ENCODE measurements at places on chromosomes 3 and 15.

DNA sequence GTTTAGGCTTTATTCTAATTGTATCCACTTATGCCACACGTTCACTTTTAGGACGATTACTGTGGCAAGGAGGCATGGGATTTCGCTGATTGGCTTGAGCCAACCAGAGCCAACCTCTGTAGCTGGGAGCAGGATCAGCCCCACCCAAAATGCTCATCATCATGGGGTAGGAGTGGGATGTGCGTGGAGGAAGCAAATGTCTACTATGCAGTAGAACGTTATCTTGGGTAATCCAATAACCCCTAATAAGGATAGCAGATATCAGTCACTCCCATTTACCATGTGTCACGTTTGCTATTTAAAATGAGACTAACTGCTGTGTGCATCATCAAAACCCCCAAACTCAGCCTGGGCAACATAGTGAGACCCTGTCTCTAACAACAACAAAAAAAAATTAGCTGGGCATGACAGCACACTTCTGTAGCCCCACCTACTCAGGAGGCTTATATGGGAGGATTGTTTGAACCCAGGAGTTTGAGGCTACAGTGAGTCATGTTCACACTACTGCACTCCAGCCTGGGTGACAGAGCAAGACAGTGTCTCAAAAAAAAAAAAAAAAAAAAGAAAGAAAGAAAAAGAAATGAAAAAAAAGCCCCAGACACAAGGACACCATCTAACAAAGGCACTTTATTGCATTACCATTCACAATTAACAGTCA is 17.8 kb upstream of the ITGB5 start:
- DNase-seq = no peak

- no peak for DNase-seq
These were observed 232.0 kb upstream of the STT3B start for GRCh38 chr3:31300456-31301443.

GRCh38 chr15:50107157-50107556 is 11.9 kb downstream of the ATP8B4 start:
- DNase-seq = no peak

DNA sequence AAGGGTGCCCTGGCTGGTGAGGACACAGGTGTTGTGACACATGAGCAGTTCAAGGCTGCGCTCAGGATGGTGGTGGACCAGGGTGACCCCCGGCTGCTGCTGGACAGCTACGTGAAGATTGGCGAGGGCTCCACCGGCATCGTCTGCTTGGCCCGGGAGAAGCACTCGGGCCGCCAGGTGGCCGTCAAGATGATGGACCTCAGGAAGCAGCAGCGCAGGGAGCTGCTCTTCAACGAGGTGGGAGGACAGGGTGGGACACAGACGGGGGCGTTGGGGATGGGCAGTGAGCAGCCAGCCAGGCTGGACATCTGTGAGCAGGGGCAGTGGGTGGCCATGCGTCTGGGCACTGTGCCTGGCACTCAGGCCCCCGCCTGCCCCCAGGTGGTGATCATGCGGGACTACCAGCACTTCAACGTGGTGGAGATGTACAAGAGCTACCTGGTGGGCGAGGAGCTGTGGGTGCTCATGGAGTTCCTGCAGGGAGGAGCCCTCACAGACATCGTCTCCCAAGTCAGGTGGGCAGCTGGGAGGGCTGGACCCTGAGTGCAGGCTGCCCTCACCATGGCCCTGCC is 10.3 kb downstream of the ANKRD63 start:
- DNase-seq = no peak

- peak; percentile 85 for DNase-seq
These were observed 82.7 kb upstream of the MBNL1 start for GRCh38 chr3:152185891-152186630.

- peak; percentile 81 for DNase-seq
These were observed 972.0 kb downstream of the TUSC7 start for GRCh38 chr3:117681619-117682018.

GRCh38 chr3:59107856-59108815 is 58.3 kb upstream of the CFAP20DC start:
- DNase-seq = no peak

DNA sequence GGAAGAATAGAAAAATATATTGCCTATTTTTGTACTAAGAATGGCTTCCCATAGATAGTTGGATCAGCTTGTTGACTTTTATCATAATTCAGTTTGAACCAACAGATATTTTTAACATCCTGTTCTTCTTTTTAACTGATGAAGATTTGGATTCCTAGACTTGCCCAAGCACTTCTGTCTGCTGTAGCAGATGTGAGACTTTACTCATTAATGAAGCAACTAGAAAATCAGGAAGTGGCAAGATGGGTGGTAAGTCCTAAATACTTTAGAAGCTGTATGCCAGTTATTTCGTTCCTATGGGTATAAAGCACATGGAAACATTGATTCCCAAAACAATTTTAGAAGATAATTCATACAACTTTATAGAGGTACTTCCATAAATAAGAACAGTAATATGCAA is 8.4 kb downstream of the PIGB start:
- DNase-seq = no peak

DNA sequence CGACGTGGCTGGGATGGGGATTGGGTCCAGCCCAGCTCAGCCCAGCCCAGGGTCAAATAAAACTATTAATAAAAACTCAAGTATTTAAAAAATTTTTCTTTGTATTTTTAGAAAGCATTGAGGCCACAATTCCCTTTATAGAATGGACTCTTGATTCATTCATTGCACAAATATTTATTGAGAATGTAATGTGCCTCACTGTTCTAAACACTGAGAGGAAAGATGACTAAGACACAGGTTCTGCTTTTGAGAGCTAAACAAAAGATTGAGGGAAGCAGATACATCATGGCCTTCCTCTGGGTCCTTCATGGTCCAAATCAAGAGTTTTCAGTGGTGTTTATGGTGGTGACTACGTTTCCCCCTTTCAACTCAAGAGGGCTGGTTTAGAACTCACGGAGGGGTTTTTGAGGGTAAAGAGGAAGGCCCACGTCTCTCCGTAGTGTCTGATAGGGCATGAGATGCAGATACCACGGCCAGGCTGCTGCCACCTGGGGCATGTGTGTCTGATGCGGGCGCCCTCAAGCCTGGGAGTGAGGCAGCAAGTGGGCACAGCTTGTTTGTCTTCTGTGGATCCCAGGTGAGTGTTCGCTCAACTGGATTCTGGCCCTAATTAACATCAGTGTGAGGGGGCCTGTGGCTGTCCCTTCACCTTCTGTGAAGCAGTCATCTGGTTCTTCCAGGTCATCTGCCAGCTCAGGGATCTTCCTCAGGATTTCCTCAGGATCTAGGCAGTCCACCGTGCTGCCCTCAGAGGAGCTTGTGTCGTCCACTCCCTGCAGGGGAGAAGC is 73.5 kb upstream of the SCN5A start:
- DNase-seq = peak; percentile 8

DNA sequence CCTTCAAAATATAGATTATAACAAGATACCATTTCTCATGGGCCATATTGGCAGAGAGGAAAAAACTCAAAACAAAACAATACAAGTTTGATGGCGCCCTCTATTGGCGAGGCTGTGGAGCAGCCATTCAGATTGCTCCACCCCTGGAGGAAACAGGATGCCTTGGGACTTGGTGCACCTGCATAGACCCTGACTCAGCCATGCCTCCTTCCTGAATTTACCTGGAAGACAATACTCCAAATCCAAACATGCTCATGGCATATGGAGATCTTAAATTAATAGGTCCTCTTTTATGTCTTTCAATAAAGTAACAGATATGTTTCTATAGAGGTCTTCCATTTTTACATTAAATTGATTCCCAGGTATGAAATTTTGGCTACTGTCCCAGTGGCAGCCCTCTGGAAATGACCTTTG is 90.0 kb downstream of the APBA2 start:
- DNase-seq = peak; percentile 41

GRCh38 chr3:37694284-37694675 is 167.4 kb upstream of the CTDSPL start:
- no peak for DNase-seq

GRCh38 chr3:143060906-143061305 is 58.7 kb upstream of the CHST2 start:
- DNase-seq = no peak

GRCh38 chr15:57554812-57555179 is 36.9 kb upstream of the MYZAP start:
- DNase-seq = no peak

GRCh38 chr15:25181293-25182097 is 226.7 kb downstream of the SNRPN start:
- DNase-seq = no peak

DNA sequence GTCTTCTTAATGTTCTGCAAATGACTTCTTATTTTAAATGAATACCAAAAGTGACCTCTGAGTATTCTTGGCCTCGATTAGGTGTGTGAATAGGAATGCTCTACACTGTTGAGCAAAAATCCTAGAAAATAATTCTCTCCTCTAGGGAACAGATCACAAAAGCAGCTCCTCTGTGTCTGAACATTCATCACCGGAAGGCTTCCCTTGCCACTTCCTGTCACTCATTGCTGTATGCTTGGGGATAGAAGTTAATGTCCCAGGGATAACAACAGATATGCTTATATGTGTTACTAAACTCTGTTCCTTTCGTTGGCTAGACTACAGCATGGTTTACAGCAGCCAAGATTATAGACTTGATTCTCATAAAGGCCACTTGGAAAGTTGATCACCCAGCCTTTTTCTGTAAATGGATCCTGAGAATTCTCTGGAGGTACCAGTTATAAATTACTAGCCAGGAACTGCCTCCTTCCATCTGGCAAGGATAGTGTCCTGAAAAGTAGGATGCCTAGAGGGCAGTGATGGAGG is 16.0 kb upstream of the PTX3 start:
- no peak for DNase-seq

GRCh38 chr15:47897525-47897924 is 180.2 kb downstream of the SEMA6D start:
- no peak for DNase-seq

DNA sequence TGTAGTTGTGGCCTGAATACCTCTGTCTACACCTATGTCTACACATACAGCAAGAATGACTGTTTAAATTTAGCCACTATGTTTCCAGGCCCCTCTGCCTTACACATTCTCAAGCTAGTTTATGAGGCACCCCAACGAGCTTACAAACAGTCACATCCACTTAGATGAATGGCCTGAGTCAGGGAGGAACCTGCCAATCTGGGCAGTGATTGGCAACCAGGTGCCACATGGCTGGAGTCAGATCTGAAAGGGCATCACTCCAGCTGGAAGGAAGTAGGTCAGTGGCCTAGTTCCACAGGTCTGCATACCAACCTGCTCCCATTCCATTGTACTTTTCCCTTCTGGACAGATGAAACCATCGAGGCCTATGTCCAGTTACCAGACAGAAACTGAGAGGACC is 136.3 kb downstream of the FOXP1 start:
- peak; percentile 15 for DNase-seq

GRCh38 chr15:84981711-84982300 is at the start of gene PDE8A:
TSS of gene PDE8A (plus strand) at chr15:84981856. CDS start at chr15:84982163, 307 bp downstream.
- DNase-seq = peak; percentile 47

DNA sequence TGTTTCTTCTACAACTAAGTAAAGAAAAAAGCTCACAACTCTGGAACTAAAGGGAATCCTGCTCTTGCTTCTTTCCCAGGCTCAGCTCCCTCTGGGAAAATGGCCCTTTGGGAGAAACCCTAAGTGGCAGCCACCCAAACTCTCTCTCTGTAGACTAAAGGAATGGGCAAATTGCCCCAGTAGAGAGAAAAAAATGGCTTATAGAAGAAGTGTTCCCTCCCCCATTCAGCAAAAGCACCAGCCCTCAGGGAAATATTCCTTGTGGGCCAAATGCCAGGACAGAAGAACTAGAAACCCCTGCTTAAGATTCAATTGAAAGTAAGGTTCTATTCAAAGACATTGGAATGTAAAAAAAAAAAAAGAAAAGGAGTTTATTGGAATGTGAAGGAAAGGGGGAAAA is 603.7 kb upstream of the ALCAM start:
- peak; percentile 88 for DNase-seq

DNA sequence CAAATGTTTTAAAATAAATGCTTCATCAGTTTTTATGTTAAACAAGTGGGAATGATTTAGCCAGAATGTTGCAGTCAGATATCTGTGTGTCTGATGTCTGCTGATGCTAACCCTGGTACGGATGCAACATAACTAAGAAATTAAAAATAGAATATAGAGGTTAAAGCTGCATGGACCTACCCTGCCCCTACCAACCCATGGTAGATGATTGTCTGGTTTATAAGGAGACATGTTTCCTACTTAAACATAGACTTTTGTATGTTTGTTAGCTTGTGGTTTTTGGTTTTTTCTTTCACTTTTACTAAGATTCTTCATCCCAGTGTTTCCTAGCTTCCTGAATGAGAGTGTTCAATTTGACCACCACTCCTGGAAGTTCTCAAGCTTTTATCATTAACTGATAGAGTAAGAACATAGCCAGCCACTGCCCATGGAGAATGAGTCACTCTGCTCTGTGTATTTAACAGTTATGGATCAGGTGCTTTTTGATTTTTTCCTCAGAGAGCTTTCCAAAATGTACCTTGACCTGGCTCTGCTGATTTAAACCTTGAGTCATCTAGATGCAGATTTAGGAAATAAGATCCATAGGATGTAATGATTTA is 70.7 kb upstream of the VEPH1 start:
- no peak for DNase-seq

DNA sequence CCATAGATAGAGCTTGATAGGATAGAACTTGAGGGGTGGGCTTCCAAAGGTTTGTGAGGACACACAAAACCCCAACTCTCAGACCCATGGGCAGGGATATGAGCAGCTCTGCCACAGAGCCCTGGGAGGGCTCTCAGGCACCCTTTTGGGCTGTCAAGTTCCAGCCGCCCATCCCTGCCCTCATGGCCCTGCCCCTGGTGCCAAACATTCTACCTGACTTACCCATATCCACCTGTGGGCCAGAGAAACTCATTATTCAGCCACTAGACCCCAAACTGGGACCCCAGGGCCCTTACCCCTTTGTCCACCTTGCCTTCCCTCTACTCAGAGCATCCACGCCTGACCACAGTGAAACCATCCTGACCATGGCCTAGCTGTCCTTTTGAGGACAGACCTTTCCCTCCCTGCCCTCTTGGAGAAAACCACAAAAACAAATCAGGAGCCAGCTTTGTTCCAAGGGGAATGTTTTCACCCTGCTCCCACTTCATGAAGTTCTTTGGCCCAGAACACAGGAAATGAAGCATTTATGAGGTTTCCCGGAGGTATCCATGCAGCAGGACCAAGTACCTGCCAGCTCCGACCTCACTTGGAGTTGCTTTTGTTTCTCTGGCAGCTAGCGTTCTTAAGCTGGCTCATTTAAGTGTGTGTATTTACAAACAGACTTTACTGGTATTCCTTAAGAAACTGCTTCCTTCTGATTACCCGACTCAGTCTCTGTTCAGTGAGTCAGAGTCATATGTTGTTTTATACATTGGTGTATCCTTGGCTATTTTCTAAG is 34.2 kb upstream of the GALNT15 start:
- DNase-seq = peak; percentile 47

DNA sequence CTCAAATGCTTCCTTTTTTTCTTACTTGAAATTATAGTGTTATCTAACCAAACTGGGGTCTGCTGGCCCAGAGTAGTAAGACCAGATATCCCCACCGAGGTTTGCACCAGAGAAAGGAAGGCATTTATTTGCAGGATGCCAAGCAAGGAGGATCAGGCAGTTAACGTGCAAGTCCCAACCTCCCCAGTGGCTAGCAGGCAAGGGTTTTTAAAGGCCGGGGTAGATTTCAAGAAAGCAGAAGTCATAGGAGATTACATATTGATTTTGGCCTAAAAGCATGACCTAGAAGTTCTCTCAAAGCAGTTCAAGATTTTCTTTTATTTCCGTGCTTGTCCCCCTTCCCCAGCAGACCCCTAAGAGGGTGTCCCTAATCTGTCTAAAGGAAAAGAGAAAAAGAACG is 32.8 kb upstream of the STRIT1 start:
- DNase-seq = no peak

GRCh38 chr3:52820736-52821135 is 9.7 kb downstream of the ITIH4 start:
- DNase-seq = no peak

- DNase-seq = no peak
These were observed 2.0 kb upstream of the SMARCC1 start for GRCh38 chr3:47783673-47784072.

Measured in fibroblast of skin of abdomen (primary cell).